ENCODE measurements at places on chromosomes 2 and 18. TPM values are rescaled to one million over a fixed set of nuclear protein-coding genes. Genes with fewer than 3 reads are reported as not detected.

DNA sequence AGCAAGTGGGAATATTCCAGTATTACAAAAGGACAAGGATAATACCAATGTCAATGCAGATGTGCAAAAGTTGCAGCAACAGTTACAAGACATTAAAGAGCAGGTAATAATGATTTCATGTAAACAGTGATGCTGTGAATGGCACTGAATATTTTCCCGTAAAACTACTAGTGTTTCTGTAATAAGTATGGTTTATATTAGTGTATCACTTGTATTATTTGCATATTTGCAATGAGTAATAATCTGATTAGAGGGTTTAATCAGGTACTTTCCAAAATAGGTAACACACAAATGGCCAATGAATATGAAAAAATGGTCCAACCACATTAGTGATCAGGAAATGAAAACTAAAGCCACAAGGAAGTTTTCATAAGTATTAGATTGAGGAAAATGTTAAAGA, 118.0 kb downstream of the MIB1 start:
- H3K27ac ChIP-seq = no peak overlapping the region
- no peaks in the 10 kb centered on the region for H3K36me3 ChIP-seq
- no peak overlapping the region for H3K4me3 ChIP-seq
- H3K27me3 ChIP-seq = no peaks in the 10 kb centered on the region

- H3K4me1 ChIP-seq = no peaks in the 10 kb centered on the region
- H3K36me3 ChIP-seq = no peaks in the 10 kb centered on the region
- no peak for DNase-seq
- H3K4me3 ChIP-seq = no peak overlapping the region
- H3K27ac ChIP-seq = no peak overlapping the region
- no peaks in the 10 kb centered on the region for H3K27me3 ChIP-seq
Observed at GRCh38 chr2:223019987-223020717, 31.8 kb upstream of the KCNE4 start.

GRCh38 chr2:189799531-189799930, 15.3 kb downstream of the PMS1 start:
- no peak overlapping the region for H3K4me3 ChIP-seq
- no peaks in the 10 kb centered on the region for H3K27me3 ChIP-seq
- no peaks in the 10 kb centered on the region for H3K4me1 ChIP-seq
- DNase-seq = no peak
- H3K36me3 ChIP-seq = no peaks in the 10 kb centered on the region

- H3K27ac ChIP-seq = no peak overlapping the region
- H3K4me1 ChIP-seq = peaks cover 27% of the 10 kb centered on the region
- no peaks in the 10 kb centered on the region for H3K27me3 ChIP-seq
- H3K36me3 ChIP-seq = no peaks in the 10 kb centered on the region
Observed at GRCh38 chr2:150211164-150211631, 276.3 kb downstream of the RND3 start.

DNA sequence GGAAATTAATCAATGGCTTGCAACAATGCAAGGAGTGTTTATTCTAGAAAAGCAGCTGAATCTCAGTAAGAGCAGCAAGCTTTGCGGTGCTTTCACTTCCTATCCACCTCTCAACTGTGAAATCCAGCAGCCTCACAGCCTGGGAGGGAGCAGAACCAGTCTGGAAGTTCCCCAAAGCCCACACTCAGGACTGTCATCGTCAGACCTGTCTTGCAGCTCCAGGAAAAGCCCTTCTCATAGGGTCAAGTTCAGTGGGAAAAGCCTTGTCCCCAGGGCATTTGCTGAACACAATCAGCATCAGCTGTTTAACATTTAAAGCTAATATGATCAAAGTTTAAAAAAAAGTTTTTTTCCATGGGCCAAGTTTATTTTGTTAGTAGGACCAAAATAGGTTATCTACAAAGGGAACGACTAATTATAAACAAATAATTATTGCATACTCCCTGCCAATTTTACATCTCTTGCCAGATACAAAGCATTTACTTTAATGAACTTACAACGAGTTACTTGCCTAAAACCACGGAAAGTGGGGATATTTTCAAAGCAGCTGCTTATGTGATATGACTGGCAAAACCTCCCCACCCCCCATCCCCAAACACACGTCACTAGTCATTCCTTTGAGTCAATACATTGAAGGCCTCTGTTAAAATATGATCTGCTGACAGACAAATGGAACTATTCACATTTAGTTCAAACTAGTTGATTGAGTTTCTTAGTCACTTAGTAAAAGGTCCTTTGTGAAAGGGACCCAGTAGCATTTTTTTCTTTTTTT, 36.8 kb downstream of the PARD6G start:
- H3K27ac ChIP-seq = no peak overlapping the region
- no peaks in the 10 kb centered on the region for H3K27me3 ChIP-seq
- no peak overlapping the region for H3K4me3 ChIP-seq
- DNase-seq = no peak
- no peaks in the 10 kb centered on the region for H3K4me1 ChIP-seq
- H3K36me3 ChIP-seq = no peaks in the 10 kb centered on the region

- no peak for DNase-seq
- H3K36me3 ChIP-seq = peaks cover 3% of the 10 kb centered on the region
- H3K27me3 ChIP-seq = no peaks in the 10 kb centered on the region
- no peak overlapping the region for H3K4me3 ChIP-seq
- H3K4me1 ChIP-seq = no peaks in the 10 kb centered on the region
Observed at GRCh38 chr18:9182852-9183399, 46.3 kb downstream of the ANKRD12 start.

- H3K4me1 ChIP-seq = no peaks in the 10 kb centered on the region
- no peaks in the 10 kb centered on the region for H3K36me3 ChIP-seq
- H3K4me3 ChIP-seq = no peak overlapping the region
- no peaks in the 10 kb centered on the region for H3K27me3 ChIP-seq
- no peak for DNase-seq
Observed at GRCh38 chr2:131577812-131578211, 50.1 kb downstream of the CCDC74A start.

The KLHL29 gene
- 9.7 TPM for polyA plus RNA-seq

The CDH19 gene
- polyA plus RNA-seq = not detected

Measured in hepatocyte (in vitro differentiated cells).